Posterior vena cava (tissue), 2 donors: ENCODE measurements at places on chromosomes 12 and 14. TPM values are rescaled to one million over a fixed set of nuclear protein-coding genes. Genes with fewer than 3 reads are reported as not detected.

ZC3H10 gene
- 7.9 TPM for total RNA-seq

SMIM41 gene
- total RNA-seq: 0.19 TPM

TAS2R31 gene
- 4.7 TPM for total RNA-seq

REM2 gene
- 0.43 TPM for total RNA-seq

VAMP1 gene
- total RNA-seq: 11.1 TPM

MYH6 gene
- total RNA-seq: not detected

SLC6A12 gene
- total RNA-seq: 1.00 TPM

PCBP2 gene
- 501 TPM for total RNA-seq

FOXA1 gene
- not detected for total RNA-seq

PRR13 gene
- total RNA-seq: 99.1 TPM

GLIPR1L1 gene
- total RNA-seq: not detected

AQP2 gene
- total RNA-seq: 0.33 TPM

ANKRD33 gene
- total RNA-seq: not detected

LGMN gene
- total RNA-seq: 105 TPM

PYGL gene
- 45.5 TPM for total RNA-seq

TAS2R7 gene
- not detected for total RNA-seq

CELA1 gene
- not detected for total RNA-seq

CFAP73 gene
- not detected for total RNA-seq

EP400 gene
- 32.6 TPM for total RNA-seq

CD4 gene
- 36.0 TPM for total RNA-seq

IQSEC3 gene
- 3.6 TPM for total RNA-seq

LTB4R2 gene
- 4.0 TPM for total RNA-seq

NRIP2 gene
- total RNA-seq: 3.6 TPM

KITLG gene
- 15.1 TPM for total RNA-seq

TAS2R42 gene
- total RNA-seq: not detected

PTGER2 gene
- total RNA-seq: 5.3 TPM

CLEC2A gene
- not detected for total RNA-seq

DACT1 gene
- total RNA-seq: 18.8 TPM

GSC gene
- 0.97 TPM for total RNA-seq

KRT74 gene
- total RNA-seq: not detected

PMEL gene
- total RNA-seq: 5.0 TPM

BMAL2 gene
- total RNA-seq: 32.7 TPM

MYO1A gene
- total RNA-seq: 0.28 TPM

CBLN3 gene
- total RNA-seq: 3.5 TPM

EPYC gene
- not detected for total RNA-seq

LRP1-AS gene
- total RNA-seq: not detected

VDR gene
- 10.2 TPM for total RNA-seq

KLRG1 gene
- total RNA-seq: 2.7 TPM

TAS2R19 gene
- total RNA-seq: 5.9 TPM

SLC10A1 gene
- not detected for total RNA-seq

JPH4 gene
- 4.3 TPM for total RNA-seq

SLC38A6 gene
- 20.9 TPM for total RNA-seq

STRAP gene
- 91.6 TPM for total RNA-seq

RAB15 gene
- 7.3 TPM for total RNA-seq

TMEM30B gene
- total RNA-seq: 50.2 TPM

FERMT2 gene
- 326 TPM for total RNA-seq

SERPINA1 gene
- 34.5 TPM for total RNA-seq

GAPDH gene
- total RNA-seq: 2,037 TPM

PRKAB1 gene
- total RNA-seq: 24.0 TPM

RPGRIP1 gene
- total RNA-seq: 0.10 TPM

ZFHX2 gene
- 2.4 TPM for total RNA-seq

PIWIL1 gene
- not detected for total RNA-seq

RNU4-1 gene
- total RNA-seq: 5,081 TPM

DIO2 gene
- total RNA-seq: 4.8 TPM
